ENCODE measurements at places on chromosomes 2 and 18.

GRCh38 chr18:23207994-23208393 is 72.7 kb downstream of the CABLES1 start:
- no peak for DNase-seq

- DNase-seq, result no peak
These were observed 209.7 kb upstream of the SIX2 start for GRCh38 chr2:45218931-45219339.

DNA sequence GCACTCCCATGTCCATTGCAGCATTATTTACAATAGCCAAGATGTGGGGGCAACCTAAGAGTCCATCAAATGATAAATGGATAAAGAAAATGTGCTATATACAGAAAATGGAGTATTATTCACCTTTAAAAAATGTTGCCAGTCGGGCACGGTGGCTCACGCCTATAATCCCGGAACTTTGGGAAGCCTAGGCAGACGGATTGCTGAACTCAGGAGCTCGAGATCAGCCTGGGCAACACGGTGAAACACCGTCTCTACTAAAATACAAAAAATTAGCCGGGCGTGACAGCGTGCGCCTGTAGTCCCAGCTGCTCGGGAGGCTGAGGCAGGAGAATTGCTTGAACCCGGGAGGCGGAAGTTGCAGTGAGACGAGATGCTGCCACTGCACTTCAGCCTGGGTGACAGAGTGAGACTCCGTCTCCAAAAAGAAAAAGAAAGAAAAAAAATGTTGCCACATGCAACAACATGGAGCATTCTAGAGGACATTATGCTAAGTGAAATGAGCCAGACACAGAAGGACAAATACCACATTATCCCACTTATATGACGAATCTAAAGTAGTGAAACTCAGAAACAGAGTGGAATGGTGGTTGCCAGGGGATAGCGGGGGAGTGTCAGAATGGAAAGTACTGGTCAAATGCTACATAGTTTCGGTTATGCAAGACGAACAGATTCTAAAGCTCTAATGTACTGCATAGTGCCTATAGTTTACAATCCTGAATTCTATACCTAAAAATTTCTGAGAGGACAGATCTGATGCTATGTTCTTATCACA is 1385.6 kb upstream of the TMEFF2 start:
- no peak for DNase-seq

- DNase-seq, result no peak
These were observed 127.7 kb downstream of the DYSF start for GRCh38 chr2:71581026-71581425.

DNA sequence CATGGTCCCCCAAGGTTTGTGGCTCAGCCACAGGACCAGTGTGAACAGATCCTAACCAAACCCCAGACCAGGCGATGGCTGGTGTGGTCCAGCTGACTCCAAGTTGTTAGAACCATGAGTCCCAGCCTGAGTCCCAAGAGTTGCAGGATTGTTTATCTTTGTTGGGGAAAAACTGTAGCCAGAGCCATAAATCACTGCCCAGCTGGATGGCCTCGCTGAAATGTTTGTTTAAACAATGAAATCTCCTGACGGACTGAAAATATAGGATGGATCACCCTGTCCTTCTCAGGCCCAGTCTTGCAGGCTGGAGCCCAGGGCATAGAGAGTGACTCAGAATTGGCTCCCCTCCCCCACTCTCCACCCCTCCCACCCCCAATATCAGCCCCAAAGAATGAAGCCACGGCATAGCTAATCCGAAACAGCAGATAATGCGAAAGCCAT is 36.4 kb downstream of the PKDCC start:
- DNase-seq, result no peak

- no peak for DNase-seq
These were observed 95.2 kb upstream of the KLF7 start for GRCh38 chr2:207260947-207261346.

GRCh38 chr2:158647436-158648231 is 147.5 kb upstream of the DAPL1 start:
- no peak for DNase-seq

DNA sequence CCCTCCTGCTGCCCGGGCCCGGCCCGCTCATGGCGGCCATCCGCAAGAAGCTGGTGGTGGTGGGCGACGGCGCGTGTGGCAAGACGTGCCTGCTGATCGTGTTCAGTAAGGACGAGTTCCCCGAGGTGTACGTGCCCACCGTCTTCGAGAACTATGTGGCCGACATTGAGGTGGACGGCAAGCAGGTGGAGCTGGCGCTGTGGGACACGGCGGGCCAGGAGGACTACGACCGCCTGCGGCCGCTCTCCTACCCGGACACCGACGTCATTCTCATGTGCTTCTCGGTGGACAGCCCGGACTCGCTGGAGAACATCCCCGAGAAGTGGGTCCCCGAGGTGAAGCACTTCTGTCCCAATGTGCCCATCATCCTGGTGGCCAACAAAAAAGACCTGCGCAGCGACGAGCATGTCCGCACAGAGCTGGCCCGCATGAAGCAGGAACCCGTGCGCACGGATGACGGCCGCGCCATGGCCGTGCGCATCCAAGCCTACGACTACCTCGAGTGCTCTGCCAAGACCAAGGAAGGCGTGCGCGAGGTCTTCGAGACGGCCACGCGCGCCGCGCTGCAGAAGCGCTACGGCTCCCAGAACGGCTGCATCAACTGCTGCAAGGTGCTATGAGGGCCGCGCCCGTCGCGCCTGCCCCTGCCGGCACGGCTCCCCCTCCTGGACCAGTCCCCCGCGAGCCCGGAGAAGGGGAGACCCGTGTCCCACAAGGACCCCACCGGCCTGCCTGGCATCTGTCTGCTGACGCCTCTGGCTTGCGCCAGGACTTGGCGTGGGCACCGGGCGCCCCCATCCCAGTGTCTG is 767 bp downstream of the RHOB start:
- DNase-seq, result peak; percentile 52

GRCh38 chr2:170462433-170463205 is 252.5 kb upstream of the SP5 start:
- DNase-seq, result no peak

GRCh38 chr2:20618468-20618885 is 32.4 kb downstream of the HS1BP3 start:
- no peak for DNase-seq

- no peak for DNase-seq
These were observed 265.7 kb downstream of the TWIST2 start for GRCh38 chr2:239113615-239114014.

DNA sequence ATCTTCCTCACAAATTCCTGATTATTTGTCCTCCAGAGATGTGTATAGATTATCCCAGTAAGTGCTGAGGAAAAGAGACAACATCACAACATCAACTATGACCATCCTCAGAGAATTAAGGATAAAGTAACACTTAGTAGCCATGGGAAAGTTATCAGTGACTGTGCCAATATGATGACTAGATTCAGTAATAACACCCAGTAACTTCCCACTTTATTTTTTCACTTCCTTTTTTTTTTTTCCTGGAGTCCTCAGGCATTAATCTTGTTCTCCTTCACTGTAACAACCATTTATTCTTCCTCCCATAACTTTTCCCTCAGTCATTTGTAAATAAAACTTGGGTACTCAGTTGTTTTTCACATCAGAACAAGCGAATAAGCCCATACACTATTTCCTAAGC is 16.7 kb upstream of the PID1 start:
- DNase-seq, result no peak

GRCh38 chr2:20758997-20759396 is 63.9 kb downstream of the LDAH start:
- DNase-seq, result no peak
